ENCODE measurements at places on chromosomes 12 and 14. TPM values are rescaled to one million over a fixed set of nuclear protein-coding genes. Genes with fewer than 3 reads are reported as not detected.

Gene INHBC
- total RNA-seq, result not detected

Gene NUAK1
- total RNA-seq, result 116 TPM

Gene ADCY4
- 55.1 TPM for total RNA-seq

Gene FIGNL2
- total RNA-seq, result 0.98 TPM

Gene ERBB3
- 0.48 TPM for total RNA-seq

Gene CD4
- total RNA-seq, result not detected

Gene SERPINA9
- total RNA-seq, result not detected

Gene AP5M1
- 18.3 TPM for total RNA-seq

Gene HPD
- total RNA-seq, result not detected

Gene SIX4
- 6.9 TPM for total RNA-seq

Gene TBX3
- total RNA-seq, result 1.8 TPM

Gene POTEG
- not detected for total RNA-seq

All from vein endothelial cell (primary cell).